ENCODE measurements at places on chromosomes 6 and 20.

DNA sequence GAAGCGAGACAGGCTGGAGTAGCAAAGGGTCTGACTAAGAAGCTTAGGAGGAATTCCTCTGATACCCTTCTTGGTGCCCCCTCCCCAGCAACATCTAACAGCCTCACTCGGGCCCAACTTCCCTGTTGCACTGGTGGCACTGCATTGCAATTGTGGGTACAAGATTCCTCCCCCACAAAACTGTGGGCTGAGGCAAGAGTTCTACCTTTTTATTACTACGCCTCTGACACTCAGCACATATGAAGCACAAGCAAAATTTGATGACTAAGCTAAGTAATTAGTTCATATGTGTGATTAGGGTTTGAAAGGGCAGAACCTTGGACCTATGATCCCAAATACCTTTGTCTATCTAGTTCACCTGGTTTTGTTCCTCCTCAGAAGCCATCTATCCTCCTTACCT is 83.5 kb downstream of the ZHX3 start:
- DNase-seq = no peak

DNA sequence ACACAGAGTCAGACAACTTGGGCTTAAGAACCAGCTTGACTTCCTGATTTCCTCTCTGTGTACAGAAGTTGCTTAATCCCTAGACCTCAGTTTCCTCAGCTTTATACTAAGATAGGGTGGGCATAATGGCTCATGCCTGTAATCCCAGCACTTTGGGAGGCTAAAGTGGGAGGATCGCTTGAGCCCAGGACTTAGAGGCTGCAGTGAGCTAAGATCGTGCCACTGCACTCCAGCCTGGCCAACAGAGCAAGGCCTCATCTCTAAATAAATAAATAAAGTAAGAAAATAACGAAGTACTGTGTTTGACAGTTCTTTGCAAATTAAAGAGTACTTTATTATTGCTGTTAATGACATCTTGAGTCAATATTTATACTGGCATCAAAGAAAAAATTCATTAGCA is 41.7 kb downstream of the CNKSR3 start:
- DNase-seq = no peak

- no peak for DNase-seq
Observed at GRCh38 chr6:142804490-142804889, 140.5 kb downstream of the HIVEP2 start.

DNA sequence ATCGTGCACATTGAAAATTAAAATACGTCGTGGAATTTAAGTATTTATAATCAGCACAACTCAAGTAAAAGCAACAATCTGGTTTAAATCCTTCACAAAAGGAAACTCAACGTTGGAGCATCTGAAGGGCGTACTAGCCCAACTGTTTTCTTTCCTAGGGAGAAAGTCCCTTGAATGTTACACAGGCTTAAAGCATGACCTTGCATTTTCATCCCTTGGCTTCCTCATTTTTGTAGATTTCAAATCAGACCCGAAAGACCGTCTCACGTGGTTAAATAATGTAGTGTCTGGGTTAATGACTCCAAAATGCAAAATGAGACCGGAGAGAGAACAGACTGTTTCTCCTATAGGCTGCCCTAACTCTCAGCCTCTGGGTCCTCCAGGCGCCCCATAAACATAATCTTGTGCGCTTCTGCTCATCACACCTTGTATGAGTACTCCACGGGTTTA is 249.2 kb upstream of the RREB1 start:
- no peak for DNase-seq

GRCh38 chr20:4944518-4945313 is 56.6 kb downstream of the SLC23A2 start:
- no peak for DNase-seq

DNA sequence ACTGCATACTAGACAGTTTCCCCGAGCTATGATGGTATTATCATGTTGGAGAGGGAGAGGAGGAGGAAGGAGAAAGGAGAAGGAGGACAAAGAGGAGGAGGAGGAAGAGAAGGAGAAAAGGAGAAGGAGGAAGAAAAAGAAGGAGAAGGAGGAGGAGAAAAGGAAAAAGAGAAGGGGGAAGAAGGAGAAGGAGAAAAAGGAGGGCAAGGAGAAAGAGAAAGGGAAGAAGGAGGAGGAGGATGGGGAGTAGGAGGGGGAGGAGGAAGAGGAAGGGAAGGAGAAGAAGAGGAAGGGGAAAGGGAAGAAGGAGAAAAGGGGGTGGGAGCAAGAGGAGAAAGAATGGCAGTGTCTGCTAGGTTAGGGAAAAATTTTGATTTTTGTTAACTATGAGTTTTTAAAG is 35.1 kb upstream of the PRELID3B start:
- DNase-seq = no peak

DNA sequence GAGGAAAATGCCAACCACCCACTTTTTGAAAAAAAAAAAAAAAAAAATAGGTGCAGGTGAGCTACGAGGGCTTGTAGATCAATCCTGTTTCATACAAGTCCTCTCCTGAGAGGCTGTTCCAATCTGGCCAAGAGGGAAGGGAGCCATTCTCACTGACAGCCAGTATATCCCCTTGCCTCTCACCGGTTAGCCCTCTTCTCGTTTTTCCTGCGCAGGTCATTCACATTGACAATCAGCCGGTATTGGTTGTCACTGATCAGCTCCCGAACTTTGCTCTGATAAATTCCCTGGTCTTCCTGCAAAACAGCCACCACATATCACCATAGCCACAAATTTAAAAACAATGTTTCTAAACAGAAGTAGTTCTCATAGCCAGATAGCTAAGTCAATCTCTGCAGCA is 1.4 kb downstream of the MCM3 start:
- DNase-seq = no peak

GRCh38 chr6:170279977-170280688 is 10.7 kb downstream of the DLL1 start:
- DNase-seq = no peak

DNA sequence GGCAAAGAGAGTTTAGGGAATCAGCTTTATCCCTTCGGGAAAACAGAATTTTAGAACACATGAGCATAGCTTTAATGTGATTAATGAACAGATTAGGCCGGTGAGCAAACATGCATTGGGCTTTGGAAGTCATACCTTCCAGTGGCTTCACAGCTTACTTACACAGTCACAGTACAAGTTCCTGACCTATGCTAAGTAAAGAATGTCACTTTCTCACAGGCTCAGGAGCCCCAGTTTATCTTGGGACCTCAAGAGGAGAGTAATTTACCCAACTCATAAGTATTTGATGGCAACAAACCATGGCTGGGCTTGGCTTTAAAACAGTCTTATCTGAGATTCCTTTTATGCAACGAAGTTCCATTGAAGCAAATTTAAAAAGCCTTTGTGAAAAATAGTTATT is 195.9 kb downstream of the AKAP7 start:
- no peak for DNase-seq

DNA sequence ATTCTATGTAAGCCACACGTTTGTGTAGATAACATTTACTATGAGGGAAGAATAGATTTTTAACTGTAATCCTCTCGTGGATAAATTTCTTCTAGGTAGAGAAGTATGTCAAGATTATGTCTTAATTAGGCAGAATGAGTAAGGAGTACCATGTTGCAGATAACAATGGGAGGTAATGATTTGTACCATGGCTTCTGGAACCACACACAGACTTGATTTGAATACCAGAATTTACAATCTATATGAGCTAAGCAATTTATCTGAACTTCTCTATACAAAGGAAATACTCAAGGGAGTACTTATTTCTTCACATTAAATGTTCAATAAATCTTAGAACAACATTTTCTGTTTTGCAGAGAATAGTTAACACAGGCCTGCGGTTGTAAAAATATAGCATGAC is 51.5 kb downstream of the RPS12 start:
- no peak for DNase-seq

- DNase-seq = no peak
Observed at GRCh38 chr6:24064106-24064505, 61.9 kb upstream of the NRSN1 start.

DNA sequence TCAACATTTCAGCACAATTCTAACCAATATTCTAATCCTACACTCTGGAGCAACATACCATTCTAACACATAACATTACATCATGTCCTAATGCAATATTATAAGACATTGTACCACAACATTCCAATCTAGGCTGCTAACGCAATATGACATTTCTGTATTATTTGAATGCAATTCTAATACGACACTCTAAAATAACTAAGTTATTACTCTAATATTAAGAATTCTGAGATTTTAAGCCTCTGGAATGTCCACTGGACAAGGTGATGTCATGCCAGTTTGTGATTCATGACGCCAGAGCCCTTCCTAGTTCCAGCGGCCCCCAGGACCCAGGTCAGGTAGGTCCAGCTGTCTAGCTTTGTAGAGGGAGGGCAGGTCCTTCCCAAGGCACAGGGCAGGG is 69.7 kb upstream of the SIRPA start:
- no peak for DNase-seq

GRCh38 chr6:106163966-106164877 is 78.1 kb downstream of the PRDM1 start:
- peak; percentile 51 for DNase-seq

DNA sequence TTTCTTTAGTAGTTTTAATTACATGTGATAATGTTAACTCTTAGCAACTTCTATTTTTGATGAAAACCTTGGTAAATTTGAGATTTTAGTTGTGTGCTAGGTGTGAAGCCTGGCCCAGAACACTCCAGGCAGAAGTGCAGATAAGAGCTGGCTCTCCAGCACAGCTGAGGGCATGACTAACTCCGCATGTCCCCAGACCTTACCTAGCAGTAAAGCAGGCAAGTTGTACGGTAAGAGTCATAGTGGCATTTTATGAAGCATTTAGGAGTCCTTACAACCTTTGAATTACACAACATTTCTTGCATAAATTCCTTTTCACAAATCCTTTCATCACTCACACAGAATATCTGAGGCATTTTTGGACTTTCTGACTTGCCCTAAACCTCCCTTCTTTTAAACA is 67.2 kb downstream of the OPRM1 start:
- no peak for DNase-seq

DNA sequence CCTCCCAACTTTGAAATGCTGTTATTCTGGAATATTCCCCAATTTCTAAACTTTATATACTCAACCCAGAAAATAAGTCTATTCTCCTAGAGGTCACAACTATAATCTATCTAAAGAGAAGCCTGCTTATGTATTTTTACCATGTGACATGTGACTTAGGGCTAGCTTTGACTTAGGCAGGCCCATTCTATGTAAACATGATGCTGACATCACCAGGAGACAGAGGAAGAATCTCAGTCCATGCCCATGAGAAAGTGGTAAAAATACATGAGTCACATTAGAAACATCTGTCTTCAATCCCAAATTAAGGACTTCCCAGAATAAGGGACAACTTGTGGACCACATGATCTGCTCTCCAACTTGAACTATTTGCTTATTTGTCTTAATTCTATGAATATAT is 113.6 kb upstream of the ID4 start:
- DNase-seq = no peak

DNA sequence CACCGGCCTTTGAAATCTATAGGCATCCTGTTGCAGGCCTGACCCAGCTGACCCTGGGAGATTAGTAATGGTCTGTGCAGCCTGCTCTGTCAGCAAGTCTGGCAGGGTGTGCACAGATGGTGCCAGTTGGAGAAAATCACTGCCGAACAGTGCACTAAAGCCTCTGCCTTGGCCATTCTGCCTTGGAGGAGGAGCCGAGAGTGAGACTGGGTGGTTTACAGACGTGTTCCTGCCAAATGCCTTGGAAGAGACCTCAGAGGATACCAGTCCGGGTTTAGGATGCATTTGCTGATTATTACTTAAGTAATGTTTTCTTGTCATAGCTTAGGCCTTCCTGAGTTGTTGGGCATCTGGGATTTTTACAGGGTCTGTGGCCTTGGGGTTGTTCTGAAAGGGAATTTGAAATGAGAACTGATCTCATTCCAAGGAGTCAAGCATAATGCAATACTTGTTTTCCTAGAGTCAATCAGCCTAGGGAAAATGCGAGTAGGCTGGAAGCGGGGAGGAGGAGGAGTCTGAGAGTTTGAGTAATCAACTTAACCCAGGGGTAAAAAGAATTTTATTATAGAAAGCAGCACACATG is 292.1 kb downstream of the SOX4 start:
- no peak for DNase-seq

GRCh38 chr20:47741669-47742608 is 43.3 kb downstream of the SULF2 start:
- DNase-seq = no peak

GRCh38 chr6:92069781-92070180 is 1349.6 kb downstream of the EPHA7 start:
- DNase-seq = no peak

DNA sequence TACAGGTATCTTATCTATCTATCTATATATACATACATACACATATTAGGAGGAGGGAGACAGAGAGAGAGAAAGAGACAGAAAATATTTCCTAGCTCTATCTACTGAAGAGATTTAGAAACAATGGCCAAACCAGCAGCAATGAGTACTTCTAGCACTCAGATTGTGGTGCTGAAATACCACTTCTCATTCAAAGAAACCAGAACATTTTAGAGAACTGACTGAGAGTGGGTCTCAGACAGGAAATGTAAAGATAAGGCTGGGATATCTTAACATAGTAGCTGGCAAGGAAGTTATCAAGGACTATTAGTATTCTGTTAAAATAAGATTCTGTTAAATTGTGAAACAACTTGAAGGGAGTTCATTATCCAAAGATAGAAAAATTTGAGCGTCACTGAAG is 57.0 kb downstream of the DNAAF9 start:
- no peak for DNase-seq

GRCh38 chr6:44576132-44576631 is 188.7 kb downstream of the CDC5L start:
- DNase-seq = no peak

DNA sequence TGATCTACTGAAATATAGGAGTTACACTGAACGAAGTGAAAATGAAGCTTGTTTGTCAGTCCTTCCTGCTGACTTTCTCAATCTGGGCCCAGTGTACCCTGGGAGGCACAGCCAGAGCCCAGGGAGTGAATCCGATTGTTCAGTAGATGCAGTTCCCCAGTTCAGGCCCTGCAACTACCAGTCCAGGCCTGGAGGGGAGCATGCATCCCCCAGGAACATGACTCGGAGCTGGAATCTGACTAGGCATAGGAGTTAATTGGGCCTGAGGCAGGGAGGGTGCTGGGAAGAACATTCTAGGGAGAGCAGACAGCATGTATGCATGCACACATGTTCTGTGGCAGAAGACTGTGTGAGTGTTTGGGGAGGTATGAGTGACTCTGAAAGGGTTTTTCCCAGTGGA is 42.1 kb downstream of the PHACTR3 start:
- no peak for DNase-seq

DNA sequence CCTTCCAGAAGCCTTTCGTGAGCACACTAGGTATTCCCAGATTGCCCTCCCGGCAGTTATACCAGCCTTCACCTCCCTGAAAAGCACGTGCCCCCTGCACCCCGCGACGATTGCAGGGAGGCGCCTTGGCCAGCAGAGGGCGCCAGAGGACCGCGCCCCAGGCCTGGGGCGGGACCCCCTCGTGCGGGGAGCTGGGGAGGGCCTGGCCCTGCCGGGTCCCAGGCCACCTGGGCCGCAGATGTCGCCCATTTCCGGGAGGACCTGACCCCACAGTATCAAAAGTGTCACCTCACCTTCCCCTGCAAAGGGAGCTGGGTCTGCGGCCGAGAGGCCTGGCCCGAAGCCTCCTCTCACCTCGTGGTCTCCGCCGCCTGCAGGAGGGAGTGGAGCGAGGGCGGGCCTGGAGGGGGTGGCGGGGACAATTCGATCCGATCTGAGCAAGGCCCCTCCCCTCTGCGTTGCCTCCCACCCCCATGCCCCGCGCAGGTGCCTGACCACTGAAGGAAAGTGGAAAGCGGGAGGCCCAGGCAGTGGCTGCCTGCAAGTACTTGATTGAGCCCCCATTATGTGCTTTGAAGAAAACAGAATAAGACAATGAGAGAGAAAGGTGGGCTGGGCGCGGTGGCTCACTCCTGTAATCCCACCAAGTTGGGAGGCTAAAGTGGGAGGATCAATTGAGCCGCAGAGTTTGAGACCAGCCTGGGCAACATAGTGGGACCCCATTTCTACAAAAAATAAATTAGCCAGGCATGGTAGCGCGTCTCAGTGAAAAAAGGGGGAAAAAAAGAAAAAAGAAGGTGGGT is 3.5 kb upstream of the SNAI1 start:
- DNase-seq = peak; percentile 45

All from GM18507 (cell line).